NCI-H1092 treated with DMSO at 0.1 percent for 48 hours (cell line): ENCODE measurements at places on chromosomes 5 and 9.

DNA sequence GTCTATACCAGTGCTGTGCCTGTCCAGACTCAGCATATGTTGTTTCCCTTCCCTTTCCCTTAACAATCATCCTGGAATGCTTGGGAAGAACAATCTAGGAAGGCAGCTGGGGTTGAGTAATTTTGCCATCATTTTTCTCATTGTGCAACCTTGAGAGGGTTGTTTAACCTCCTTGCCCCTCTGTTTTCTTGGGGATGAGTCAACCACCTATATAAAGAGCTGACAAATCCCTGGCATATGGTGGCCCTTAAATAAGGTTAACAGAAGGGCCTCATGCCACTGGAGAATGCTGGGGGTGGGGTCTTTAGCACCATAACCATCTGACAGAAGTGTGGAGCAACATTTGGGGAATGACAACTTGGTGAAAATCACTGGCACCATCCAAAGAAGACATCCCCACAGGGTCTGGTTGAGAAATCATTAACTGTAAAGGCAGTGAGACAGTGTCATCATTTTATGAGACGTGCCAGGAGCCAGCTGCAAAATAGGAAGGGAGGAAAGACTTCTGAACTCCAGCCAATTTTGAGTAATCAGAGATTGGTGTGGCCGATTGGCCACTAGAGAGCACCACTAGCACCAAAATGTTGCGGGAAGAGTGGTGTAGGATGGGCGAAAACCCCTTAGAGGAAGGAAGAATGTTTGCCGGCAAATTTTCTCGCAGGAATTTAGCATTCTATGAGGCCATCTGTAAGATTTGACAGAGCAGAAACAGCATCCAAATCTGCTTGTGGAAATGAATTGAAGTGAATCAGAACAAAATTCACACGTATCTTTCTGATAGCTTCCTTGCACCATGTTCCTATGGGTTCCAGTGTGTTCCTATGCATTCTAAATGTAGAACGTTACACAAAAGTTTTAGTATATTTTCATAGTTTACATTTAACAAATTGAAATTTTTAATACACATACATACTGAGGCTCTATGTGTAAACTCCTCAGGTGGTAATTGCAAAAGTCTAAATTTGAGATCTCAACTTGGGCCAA, 113.8 kb downstream of the MSX2 start:
- DNase-seq = no peak

DNA sequence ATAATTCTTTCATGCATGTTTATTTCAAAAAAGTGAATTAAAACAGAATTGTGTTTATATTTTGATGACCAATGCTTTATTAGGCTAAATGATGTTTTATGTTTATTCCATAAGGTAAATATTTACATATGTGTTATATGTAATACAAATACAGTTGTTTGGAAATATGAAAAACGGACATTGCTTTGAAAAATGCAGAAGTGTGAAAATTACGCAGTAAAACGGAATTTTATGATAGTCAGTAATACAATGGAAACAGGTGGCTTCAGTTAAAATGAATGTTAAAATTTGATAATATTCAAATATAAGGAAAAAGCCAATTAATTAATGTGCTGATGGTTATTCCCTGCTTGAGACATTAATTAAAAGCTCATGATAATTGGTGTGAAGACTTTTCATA, 1633.8 kb downstream of the MAT2B start:
- DNase-seq = no peak

GRCh38 chr5:121366515-121366914, 485.2 kb upstream of the FTMT start:
- no peak for DNase-seq

DNA sequence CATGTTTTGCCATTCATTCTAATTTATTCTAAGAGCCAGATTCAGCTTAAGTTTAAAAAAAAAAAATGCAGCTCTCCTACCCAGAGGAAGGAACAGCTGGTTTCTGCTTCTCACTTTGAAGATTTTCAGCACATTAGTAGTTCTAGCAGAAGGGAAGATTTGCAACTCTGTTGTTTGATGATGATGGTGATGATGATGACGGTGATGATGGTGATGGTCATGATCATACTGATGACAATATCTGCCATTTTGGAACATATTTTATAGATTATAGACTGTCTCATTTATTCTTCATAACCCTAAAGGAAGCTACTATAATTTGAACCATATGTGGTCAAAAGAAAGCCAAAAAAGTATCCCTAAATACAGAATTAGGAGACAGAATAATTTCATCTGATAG, 7.9 kb upstream of the MED10 start:
- no peak for DNase-seq

DNA sequence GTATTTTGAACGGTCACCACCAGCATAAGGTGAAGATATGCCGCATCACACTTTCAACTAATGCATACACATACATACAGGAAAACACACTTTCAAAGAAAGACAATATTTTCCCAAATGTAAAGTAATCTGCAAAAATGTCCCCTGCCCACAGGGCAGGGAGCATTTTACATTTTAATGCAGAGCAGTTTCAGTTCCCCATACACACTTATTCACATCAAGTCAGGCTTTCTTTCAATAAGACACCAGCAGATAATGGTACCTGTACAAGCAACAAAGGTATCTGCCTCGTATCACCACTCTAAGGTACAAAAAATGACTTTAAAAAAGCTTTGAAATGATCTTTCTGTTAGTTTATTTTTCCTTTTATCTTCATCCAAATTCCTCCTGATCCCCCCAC, 247.1 kb upstream of the CCNG1 start:
- no peak for DNase-seq

- peak; percentile 47 for DNase-seq
Measured at GRCh38 chr9:124045076-124045829, 33.7 kb downstream of the LHX2 start.

DNA sequence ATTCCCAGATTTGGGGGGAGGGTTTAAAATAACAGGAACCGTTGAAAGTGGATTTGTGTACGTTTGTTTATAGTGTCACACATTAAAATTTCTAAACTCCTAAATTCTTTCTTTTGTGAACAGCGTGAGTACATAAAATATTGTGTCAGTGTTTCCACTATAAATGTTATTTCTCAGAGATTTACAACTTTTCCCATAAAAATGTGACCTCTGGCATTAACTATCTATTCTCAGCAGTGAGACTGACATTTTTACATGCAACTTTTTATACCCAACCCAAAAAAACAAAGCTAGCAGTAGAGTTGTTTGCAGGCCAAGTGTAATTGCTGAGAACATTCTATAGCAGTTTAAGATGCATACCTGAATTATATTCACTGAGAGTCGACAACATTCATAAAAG, 757.0 kb upstream of the ADAMTS16 start:
- no peak for DNase-seq

- DNase-seq = no peak
Measured at GRCh38 chr5:20554001-20554400, 566.0 kb upstream of the CDH18 start.
